ENCODE measurements at places on chromosomes 6 and 20. TPM values are rescaled to one million over a fixed set of nuclear protein-coding genes. Genes with fewer than 3 reads are reported as not detected.

Gene FAM217B
- 18.0 TPM for total RNA-seq

Gene TLDC2
- total RNA-seq, result 0.34 TPM

Gene SIRPD
- not detected for total RNA-seq

Gene MACROD2
- 6.4 TPM for total RNA-seq

Gene TREML2
- not detected for total RNA-seq

Gene ESR1
- total RNA-seq, result not detected

Gene CTCFL
- not detected for total RNA-seq

Gene CST7
- total RNA-seq, result not detected

DNA sequence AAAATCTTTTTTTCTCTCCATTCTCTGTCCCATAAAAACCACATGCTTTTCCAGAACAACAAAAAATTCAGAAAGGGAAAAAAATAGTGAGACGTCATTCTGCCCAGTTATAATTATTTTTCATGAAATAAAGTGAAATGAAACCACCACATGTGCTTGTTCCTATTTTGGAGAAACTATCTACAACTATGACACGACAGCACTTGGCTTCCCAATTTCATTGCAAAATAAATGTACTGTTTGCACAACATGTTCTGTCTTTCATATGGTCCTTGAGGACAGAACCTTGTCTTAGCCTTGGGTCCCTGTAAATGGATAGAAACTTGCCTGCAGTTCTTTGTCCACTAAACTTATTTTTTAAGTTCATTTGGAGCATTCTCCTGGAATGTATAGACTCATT lies 5.6 kb upstream of the MAN1A1 start:
- no peak for DNase-seq

GRCh38 chr6:70538376-70538775 lies 28.4 kb upstream of the SDHAF4 start:
- no peak for DNase-seq

- no peak for DNase-seq
Observed at GRCh38 chr6:131958542-131959470, 7.6 kb upstream of the CCN2 start.

- DNase-seq, result no peak
Observed at GRCh38 chr6:145643760-145644159, 91.6 kb downstream of the EPM2A start.

DNA sequence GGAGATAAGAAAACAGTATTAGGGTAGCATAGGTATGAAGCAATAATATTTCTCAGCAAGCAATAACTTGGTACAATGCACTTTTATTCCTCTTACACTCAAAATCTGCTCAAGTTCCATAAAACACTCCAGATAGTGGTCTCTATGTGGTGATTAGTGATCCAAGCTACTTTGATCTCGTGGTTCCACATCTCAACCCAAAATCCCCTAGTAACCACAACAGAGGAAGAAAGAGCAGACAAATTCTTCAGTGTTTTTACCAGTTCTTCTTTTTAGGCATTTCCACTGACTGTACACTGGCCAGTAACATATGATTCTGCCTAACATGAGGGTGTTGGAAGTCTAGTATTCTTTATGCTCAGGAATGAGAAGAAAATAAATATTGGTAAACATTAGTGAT lies 309.0 kb upstream of the PTCHD4 start:
- no peak for DNase-seq

GRCh38 chr20:57622579-57623381 lies 2.6 kb upstream of the ZBP1 start:
- peak; percentile 66 for DNase-seq

- DNase-seq, result no peak
Observed at GRCh38 chr6:141026504-141026903, 1106.2 kb upstream of the GJE1 start.

- no peak for DNase-seq
Observed at GRCh38 chr6:11931296-11932035, 80.6 kb upstream of the HIVEP1 start.

DNA sequence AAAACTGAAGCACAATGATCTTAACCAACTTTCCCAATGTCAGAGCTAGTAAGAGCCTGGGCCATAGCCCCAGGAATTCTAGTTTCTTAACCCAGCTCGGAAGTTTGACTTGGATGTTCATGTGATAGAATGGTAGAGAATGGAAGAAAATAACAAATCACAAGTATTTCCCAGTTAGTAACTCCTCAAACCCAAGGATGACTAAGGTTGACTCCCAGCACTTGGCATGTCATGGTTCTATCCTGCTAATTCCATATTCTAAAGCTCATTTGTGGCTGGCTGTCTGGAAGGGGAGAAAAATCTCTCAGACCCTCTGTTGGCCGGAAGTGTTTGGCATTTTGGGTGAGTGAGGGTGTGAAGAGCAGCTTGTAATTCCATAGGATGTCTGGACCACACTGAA lies 248.7 kb downstream of the RFPL4B start:
- DNase-seq, result no peak

DNA sequence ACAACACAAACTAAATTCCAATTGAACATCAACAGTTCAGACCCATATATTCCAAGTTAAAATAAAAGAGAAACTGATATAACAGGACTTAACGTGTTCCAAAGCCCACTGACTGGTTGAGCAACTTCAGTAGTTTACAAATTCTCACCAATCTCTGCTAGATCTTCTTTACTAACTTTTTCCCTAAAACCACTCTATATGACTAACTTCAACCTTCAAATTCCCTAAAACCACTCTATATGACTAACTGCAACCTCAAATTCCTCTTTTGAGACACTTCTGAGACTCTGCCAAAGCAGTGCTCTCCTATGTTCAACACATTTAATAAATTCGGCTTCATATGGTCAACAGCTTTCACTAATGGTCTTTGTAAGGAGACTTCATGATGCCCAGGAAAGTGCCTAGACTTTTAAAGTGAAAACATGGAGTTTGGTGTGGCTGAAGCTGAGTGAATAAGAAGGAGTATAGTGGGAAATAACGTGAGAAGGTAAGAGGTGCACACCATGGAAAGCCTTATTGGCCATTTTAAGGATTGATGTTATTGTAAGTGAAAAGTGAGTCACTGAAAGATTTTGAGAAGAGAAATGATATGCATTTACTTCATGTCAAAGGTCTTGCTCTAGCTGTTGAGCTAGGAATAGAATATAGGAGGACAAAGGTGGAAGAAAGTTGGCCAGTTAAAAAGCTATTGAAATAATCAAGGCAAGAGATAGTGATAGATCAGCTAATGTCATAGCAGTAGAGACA lies 134.0 kb upstream of the HCRTR2 start:
- DNase-seq, result no peak

DNA sequence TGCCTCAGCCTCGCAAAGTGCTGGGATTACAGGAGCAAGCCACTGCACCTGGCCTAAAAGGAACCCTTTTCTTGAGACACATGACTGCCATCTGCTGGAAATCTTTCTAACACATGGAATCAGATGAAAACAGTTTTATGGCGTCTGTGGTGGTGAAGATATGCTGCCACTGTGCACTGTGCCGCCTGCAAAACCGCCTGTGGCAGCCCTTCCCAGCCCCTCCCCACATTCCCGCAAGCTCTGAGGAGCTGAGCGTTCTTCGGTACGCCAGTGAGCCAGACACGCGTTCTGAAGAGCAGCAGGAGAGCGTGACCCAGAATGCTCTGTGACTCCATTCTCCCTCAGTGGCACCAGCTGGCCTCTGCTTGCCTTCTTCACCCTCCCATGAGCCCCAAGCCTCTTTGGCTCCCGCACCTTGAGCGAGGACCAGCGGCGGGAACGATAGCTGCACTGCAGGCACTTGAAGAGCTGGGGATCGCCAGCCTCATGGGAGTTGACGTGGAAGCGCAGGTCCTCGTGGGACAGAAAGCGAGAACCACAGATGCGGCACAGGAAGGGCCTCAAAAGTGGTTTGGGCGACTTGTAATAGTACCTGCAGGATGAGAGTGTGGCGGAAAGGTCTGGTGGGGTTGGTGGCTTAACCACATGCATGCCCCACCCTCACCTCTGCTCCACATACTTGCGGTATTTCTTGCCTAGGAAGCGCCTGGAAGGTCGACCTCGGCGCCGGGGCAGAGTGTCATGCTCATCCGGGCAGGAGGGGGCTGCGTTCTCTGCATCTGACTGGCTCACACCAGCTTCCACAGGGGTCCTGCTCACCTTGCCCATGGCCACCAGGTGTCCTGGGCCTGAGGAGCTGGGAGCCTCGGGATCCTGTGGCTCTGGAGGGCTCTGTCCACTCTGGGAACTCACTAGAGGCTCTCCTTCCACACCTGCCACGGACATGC lies 8.7 kb downstream of the ZNF335 start:
- DNase-seq, result no peak

- DNase-seq, result no peak
Observed at GRCh38 chr6:88536071-88536625, 370.0 kb upstream of the CNR1 start.

- DNase-seq, result no peak
Observed at GRCh38 chr6:24827162-24827561, 28.4 kb upstream of the ARMH2 start.

- DNase-seq, result no peak
Observed at GRCh38 chr20:15916623-15917022, 656.6 kb downstream of the KIF16B start.

GRCh38 chr20:57695012-57695411 lies 14.8 kb downstream of the PMEPA1 start:
- no peak for DNase-seq

DNA sequence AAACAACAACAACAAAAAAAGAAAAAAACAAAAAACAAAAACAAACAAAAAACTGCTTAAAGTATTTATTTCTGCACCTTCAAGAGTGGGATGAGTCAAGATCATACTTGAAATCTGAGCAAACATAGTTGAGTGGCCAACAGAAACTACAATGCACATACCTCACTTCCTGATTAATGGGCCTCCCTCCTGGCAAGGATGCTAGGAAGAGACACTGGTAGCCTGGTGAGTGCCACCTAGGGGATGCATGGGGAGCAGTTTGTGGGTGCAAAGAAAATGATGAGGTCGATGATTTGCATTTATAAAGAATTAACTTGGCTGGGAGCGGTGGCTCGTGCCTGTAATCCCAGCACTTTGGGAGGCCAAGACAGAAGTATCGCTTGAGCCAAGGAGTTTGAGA lies 808.1 kb downstream of the MAFB start:
- DNase-seq, result no peak

- DNase-seq, result peak; percentile 33
Observed at GRCh38 chr6:167676000-167676665, 150.6 kb upstream of the AFDN start.

- DNase-seq, result no peak
Observed at GRCh38 chr20:48149902-48150301, 364.6 kb upstream of the SULF2 start.

DNA sequence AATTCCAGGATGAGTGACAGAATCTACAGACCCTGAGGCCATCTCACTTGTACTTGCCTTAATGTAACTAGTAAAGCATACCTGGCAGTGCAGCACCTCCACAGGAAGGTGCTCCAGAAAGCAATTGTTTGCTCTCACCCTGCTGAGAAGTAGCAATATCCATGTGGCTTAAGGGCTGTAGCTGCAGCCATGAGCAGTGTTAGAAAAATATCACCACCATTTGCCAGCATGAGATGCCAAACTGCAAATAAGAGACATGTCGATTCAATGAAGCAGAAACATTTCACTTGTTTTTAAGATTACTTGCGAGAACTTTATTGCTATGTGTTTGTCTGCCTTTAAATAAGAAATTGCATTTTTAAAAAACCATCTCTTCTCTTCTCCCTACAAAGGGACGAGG lies 151.5 kb downstream of the PRL start:
- no peak for DNase-seq

DNA sequence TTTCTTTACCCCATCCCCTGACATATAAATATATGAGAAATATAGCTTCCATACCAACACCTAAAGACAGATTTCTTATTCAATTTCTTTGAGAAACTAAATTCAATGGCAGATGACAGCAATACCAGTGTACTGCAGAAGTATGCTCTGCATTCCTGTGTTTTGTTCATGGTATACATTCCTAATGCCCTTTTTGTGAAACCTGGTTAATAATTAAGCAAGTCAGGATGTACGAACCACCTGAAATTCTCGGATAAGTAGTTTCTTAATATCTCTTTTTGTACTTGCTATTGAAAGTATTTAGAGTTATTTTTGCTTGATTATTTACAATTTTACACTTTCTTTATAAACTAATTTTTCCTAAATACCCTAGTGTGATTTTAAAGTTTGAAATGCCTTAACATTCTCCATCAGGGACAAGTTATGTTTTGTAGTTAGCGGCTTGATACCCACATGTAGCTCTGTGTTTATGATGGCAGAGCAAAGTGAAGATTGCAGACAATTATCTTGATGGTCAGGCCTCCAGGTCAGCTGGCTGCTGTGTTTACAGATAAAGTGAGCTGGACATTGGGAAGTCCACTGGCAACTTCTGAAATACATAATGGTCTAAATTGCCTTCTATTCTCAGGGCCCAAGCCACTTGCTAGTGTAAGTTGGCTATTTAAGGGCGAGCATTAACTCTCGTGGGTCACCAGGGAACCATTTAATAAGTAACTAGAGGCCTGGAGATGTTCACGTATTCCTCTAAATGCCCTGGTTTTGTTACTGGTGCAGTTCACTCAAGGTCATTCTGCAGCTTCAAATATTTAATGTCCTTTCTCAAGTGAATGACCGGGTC lies 58.2 kb downstream of the PLCB1 start:
- DNase-seq, result no peak

GRCh38 chr20:43579861-43580793 lies 10.6 kb upstream of the IFT52 start:
- DNase-seq, result no peak

GRCh38 chr6:93676581-93676980 lies 257.2 kb upstream of the EPHA7 start:
- no peak for DNase-seq

Measured in progenitor cell of endocrine pancreas (in vitro differentiated cells).